GDM1 (cell line): ENCODE measurements at places on chromosomes 3 and 15.
A peak's percentile ranks its signal among the peaks of the same experiment; 100 is the strongest.

DNA sequence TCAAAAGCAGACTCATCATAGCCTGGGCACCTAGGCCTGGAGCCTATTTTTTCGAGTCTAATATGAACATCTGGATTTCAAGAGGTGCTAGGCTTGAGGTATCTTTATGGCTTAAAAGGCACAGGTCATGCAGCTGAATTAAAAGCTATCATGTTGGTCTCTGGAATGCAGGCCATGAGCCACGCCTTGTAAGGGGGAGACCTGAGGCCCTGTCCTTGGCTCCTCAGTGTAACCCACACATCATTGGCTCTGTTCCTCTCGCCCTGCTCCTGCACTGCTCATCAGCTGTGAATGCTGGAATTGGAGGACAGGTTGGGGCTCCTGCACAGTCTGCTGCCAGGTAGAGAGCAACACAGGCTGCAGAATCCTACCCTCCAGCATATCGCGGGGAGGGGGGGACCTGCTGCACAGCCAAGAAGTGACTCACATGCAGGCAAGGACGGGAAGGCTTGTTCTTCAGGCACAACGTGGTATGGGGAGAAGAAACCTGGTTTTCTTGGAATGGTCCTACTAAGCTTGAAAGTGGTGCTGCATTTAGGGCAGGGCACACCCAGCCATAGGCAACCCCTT is 146.0 kb downstream of the CHST2 start:
- DNase-seq, result no peak

GRCh38 chr15:69145149-69145693 is 15.2 kb upstream of the GLCE start:
- DNase-seq, result no peak

DNA sequence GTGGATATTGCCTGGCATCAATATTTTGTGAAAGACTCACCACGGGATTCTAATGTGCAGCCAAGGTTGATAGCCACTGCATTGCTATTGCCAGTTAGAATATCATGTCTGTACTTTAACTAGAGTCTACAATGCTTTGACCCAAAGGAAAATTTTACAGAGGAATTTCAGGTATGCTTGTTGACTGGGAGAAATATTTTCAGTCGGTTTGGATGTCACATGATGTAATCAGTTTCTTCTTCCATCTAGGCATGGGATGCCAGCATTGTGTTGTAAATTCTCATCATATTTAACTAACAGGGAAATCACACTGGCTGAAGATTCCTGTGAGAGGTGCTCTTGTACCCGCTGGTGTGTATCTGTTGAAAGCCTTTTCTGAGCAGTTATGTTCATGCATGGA is 508.9 kb upstream of the ADAMTS9 start:
- no peak for DNase-seq

DNA sequence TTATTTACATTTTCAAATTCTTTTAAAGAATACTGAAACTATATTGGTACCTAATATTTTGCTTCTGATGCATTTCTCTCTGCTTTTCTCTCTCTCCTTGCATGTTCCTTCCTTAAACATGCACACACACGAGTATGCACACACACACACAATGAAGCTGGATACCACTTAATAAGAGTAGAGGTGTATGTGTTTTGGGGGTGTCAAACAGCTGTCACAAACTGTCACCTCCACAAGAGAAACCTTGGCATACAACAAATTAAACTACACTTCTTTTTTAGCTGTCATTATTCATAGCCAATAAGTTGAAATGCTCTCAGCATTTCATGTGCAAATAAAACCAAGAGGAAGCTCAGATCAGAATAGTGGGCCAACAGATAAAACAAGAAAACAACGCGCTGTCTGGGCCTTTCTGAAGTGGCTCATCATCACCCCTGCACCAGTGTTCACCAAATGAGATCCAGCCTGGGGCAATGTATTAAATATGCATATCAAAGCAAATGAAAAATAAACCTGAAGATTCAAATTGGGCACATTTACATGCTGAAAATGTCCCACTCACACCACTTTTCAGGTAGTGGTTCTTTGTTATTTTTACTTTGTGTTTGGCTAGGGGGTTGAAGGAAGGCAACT is 9.7 kb downstream of the MEIS2 start:
- no peak for DNase-seq

- DNase-seq, result peak; percentile 72
Measured at GRCh38 chr3:123642182-123642956, 57.5 kb upstream of the HACD2 start.

GRCh38 chr3:43707266-43707665 is 16.5 kb downstream of the ABHD5 start:
- no peak for DNase-seq

- DNase-seq, result peak; percentile 60
Measured at GRCh38 chr3:196650740-196651311, 11.3 kb downstream of the NRROS start.

GRCh38 chr3:67349551-67350174 is 304.7 kb downstream of the SUCLG2 start:
- no peak for DNase-seq

DNA sequence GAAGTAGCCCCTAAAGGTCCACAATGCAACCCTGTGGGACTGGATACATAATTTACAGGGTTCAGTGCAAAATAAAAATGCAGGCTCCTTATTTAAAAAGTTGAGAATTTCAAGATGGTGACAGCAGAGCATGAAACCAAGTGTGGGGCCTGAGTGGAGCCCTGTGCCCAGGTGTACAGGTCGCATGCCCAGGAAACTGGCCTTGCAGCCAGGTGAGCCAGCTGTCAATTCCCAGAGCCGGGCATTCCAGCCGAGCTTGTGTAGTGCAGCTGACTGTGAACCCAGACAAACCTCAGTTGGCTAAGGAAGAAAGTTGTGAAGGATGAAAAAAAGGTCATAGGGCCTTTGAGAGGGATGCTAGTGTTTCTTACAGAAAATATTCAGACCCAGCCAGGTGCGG is 27.6 kb downstream of the POPDC2 start:
- DNase-seq, result no peak

DNA sequence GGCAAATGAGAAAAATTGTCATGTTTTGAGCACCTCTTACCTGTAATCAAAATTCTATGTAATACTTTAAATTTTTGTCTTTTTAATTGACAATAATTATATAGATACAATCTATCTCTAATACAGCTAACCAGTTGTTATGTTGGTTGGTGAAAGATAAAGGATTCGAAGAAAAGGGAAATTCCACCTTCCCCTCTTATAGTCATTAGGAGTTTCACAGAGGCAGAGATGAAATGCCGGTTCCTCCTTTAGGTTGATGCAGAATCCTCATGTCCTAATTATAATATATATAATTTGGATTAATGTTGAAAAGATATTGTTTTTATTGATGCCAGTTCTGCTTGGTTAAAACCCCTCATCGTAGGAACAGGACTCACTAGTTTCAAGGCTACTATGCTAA is 67.1 kb downstream of the LRCH3 start:
- no peak for DNase-seq
